ENCODE measurements at places on chromosomes 12 and 14.

DNA sequence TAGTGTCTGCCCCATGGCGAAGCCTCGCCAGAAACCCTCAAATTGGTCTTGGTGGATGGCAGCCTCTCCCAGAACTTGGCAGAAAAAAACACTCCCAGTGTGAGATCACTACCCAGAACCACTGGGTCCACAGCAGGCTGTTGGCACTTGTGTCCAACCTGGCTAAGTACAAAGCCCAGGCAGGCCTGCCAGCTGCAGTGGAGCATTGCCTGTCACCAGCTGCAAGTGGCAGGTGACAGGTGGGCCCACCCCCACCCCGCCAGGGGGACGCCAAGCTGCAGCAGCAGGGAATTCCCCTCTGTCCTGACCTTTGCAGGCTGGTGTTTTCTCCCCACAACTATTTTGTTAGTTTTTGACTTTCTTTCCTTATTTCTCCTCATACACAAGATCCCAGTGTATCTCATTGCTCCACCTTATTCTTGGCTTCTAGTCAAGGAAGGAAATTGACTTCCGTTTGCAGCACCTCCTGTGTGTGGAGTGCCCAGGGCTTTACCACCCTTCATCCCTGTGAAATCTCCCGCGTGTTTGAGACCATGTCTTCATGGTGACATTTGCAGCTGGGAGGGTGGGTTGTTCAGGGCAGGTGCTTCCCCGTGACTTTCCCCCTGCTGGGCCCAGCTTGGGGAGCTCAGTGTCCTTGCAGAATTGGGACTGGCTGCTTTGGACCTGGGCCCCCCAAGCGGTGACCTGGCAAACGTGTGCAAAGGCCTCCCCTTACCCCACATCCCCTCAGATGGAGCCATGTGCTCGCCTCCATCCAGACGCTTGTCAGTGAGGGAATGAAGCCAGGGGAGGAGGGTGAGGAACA is 73.8 kb upstream of the RIN3 start:
- DNase-seq, result no peak

- DNase-seq, result no peak
These were observed 460.7 kb upstream of the ATXN7L3B start for GRCh38 chr12:74076918-74077317.

DNA sequence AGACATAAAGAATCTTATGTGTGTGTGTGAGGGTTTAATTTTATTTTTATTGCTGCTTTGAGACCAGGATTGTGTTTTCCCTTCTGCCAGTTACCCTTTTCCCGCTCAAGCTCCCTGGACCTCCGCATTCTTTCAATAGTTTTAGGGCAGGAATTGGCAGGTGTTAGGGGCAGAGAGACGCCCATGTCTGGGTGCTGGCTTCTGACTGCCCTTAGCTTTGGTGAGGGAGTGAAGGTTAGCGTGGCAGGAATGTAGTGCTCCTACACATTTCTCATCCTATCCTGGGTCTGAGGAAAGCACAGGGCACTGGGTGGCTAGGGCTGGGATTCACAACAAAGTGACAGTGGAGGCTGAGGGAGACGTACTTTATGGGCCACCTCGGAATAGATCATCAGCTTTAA is 428.1 kb downstream of the ZFP36L1 start:
- DNase-seq, result no peak

DNA sequence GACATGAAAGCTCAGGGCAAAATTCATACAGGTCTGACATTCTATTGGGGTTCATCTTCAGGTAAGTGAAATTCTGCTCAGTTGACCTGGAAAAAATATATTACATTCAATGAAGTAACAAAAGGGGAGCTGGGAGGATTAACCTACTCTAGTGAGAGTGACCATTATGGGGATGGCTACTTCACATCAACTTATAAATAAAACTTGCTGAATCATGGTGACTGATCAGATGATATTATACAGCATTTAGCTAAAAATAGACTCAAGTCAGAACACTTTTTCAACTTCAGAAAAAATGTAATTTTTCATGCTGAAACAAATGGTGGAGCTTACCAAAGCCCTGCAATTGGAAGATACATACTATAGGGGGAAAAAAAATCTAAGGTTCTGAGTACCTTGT is 800.2 kb downstream of the FSCB start:
- no peak for DNase-seq

DNA sequence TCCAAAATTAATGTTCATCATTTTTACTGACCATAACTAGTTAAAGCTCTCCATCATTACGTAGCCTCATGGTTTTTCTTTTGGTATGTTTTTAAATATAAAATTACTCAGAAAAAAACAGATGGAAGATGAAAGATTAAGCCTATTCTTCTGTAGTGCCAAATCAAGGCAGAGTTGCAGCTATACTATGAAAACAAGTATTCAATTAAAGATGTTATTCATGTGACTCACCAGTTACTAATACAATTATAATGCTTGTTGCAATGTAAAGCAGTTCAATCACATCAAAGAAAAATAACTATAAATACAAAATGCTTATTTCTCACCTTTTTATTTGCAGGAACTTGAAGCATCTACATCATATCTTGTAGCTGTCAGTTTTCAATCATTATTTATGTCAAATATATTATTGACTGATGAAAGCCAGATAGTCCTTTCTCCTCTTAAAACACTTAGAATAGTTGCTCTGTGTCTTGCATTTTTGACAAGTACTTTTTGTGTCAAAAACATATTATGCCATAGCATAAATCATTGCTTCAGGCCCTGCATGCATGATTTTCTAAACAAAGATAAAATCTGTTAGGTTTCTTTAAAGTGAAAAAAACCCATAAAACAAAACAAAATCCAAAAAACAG is 36.0 kb upstream of the TRHDE start:
- DNase-seq, result no peak

- DNase-seq, result no peak
These were observed at the start of gene RPL10L for GRCh38 chr14:46651526-46652144. TSS of gene RPL10L (minus strand) at chr14:46651781. CDS start at chr14:46651736, 45 bp downstream.

- DNase-seq, result no peak
These were observed 567.2 kb downstream of the SNAPC1 start for GRCh38 chr14:62329427-62329826.

GRCh38 chr12:6073426-6073825 is 51.0 kb downstream of the VWF start:
- DNase-seq, result no peak

DNA sequence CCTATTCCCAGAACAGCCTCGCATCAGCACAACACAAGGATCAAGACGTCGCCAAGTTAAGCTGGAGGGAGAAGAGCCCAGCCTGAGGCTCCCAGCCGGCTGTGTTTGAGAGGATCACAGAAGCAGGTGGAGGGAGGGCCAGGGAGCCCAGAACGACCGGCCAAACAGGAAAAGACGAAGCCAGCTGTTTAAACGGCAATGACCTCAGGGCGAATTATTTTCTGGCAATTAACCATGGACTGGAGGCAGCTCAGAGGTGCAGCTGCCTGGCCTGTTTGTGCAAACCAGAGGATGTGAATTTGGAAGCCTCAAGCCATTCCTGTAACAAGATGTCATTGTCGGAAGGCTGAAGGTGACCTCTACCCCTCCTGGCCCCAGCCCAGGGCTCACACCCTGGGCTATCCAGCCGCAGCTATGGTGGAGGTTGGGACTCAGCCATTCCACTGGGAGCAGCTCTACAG is 175.8 kb upstream of the PRMT8 start:
- no peak for DNase-seq

DNA sequence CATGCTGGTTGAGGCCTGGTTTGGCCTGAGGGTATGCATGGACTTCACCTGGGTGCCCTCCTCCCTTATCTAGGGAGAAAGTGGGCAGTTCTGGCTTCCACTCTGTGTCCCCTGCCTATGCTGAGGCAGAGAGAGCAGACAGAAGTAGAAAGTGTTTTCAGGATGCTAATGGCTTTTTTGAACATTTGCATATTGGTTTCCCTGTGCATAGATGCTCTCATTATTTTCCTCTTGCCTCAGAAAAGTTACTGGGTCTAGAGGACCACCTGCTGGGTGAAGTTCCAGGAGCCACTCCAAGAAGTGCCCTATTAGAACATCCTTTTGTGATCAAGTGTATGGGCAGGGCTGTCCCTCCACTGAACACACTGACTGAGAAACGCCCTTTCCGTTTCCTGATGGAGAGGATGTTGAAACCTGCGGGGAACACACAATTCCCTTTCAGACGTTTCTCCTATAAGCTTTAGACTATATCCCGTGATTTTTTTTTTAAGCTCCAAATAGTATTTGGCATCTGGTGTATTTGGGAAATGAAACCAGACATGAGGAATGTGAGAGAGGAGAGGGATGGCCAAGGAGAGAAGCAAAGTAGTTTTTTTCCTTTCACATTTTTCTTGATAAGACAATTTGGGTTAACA is 66.6 kb downstream of the DAAM1 start:
- no peak for DNase-seq

DNA sequence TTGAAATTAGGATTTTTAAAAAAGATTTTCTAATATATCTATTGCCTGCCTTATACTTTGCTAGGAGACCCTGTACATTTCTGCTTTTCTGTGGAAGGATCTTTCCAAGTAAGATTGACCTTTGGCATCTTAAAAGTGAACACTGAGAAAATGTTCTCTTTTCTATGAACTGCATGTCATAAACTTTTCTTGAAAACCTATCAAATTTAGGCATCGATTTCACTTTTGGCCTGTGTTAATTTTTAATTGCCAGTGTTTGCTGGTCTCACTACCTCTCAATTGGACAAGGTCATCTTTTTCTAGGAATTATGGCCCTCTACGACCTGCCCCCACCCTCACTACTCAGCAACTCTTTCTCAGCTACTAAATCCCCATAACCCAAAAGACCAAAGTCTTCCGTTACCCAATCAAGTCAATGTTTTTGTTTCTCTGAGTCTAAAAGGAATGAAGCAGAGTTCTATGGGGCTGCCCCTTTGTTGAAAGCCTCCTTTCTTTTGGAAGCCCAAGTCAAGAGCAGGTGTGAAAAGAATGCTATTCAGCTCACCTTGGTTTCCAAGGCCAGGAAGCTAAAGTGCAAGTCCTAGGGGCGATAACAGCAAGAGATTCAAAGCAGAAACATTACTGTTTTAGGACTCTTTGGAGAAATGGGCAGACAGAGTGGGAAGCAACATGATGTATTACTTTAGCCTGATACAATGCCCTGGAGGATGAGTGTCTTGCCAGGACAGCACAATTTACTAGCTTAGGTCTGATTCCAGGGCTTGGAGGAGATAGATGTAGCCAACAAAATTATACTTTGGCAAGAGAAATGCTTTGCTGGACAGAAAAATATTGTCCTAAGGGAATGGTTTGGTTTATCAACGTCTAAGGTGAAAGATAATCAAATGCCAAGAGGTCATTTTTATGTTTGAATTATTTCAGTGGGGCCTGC is 55.0 kb downstream of the IGF1 start:
- DNase-seq, result no peak

- no peak for DNase-seq
These were observed 168.0 kb downstream of the DACT1 start for GRCh38 chr14:58805605-58806409.

GRCh38 chr12:28227251-28227650 is 37.0 kb downstream of the CCDC91 start:
- no peak for DNase-seq

GRCh38 chr12:501722-502447 is 42.1 kb downstream of the B4GALNT3 start:
- DNase-seq, result no peak

DNA sequence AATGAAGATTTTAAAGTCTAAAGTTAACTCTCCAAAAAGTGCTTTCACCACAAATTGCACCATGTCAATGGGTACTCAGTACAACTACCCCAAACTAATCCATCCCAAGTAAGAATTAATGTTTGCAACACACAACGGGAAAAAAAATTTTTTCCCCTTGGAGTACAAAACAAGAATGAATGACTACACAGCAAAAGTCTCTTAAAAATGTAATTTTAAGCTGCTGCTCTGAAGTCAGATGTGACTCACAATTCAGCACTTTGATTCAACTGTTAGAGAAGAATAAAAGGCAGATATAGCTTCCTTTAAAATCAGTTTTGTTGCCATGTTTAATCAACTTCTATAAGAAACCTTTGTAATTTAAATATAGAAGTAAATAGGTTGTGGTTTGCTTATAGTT is 42.5 kb upstream of the VPS33A start:
- DNase-seq, result no peak

- DNase-seq, result no peak
These were observed 48.3 kb downstream of the RFX4 start for GRCh38 chr12:106631150-106631549.

DNA sequence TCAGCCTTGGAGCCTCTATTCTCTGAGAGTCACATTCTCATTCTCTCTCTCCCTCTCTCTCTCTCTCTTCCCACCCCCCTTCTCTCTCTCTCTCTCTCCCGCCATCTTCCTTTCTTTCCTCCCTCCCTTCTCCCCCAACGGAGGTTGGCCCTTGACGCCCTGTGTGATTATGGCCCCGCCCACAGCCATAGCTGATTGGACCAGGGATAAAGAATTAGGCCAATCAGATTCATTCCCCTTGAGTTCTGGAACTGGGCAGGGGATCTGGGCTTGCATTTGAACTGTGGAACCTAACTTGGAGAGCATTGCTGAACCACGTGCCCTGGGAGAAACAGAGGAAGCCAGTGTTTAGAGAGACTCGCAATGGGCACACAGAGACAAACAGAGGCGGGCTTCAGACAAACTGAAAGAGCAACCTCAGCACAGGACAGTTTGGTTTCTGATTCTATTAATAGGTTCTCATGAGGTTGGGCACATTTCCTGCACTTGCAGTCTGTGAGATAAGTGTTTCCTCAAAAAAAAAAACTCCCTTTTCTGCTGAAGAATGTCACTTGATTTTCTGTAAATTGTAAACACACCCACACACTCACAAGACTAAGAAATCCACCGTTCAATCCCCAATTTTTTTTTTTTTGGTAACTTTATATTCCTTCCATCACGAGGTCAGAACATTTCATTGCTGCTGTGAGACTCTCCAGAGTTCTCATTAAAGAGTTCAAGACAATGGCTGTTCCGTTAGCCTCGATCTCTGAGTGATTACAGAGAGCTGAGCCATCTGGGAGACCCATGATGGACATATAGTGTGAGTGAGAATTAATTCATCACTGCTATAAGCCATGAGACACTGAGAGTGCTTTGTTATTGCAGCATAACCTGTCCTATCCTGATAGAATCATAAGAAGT is 3.5 kb upstream of the P2RX7 start:
- peak; percentile 52 for DNase-seq

DNA sequence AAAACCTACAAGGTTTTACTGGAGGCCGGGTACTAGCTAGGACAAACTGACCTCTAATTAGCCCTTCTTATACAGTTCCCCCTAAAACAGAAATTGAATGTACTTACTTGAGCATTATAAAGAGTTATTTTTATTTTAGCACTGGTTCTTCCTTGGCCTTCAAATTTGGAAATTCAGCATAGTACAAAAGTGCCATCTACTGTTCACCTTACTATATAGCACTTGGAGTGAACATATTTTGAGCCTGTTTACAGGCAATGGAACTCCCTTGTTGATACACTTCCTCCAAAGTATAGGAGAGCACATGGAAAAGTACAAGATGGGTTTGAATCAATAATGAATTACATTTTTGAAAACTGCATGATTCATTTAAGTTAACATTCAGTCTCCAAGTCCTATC is 3.9 kb upstream of the POC1B start:
- no peak for DNase-seq

All from stimulated activated CD4-positive, alpha-beta T cell treated with anti-CD3 and anti-CD28 coated beads, Interleukin-1b, Interleukin-23, amount 100 ng/mL, for 1 hour (primary cell).